ENCODE measurements at places on chromosomes 2 and 18.

GRCh38 chr2:157194097-157194688 lies 63.3 kb upstream of the GALNT5 start:
- no peak for DNase-seq

- DNase-seq, result no peak
Measured at GRCh38 chr2:1655461-1655860, 88.9 kb downstream of the PXDN start.

GRCh38 chr2:172089005-172089504 lies 3.7 kb downstream of the DLX1 start:
- no peak for DNase-seq

GRCh38 chr2:176385219-176385759 lies 116.0 kb downstream of the MTX2 start:
- DNase-seq, result no peak

- DNase-seq, result peak; percentile 31
Measured at GRCh38 chr2:26072925-26073768, 39.3 kb downstream of the RAB10 start.

DNA sequence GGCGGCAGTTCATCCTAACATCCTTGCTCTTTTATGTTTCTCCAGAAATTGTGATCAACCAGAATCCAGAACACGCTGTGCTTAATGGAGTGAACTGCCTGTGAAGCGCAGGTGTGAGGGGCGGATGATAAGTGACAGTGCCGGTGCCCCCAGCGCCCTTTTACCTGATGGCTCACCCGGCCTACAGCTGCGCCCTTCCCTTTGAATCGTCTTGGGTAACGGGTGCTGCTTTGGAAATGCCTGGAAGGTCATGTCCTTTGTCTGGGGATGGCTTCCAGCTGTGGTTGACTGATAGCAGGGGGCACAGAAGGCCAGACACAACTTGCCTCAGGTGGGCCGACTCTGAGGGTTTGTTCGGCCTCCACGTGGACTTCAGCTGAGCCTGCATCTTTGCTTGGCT lies 119.4 kb downstream of the LPIN1 start:
- DNase-seq, result peak; percentile 6

GRCh38 chr2:204161886-204162285 lies 225.3 kb downstream of the ICOS start:
- no peak for DNase-seq

GRCh38 chr2:138522556-138522955 lies 21.0 kb downstream of the SPOPL start:
- DNase-seq, result no peak
